ENCODE measurements at places on chromosomes 5 and 9.

GRCh38 chr9:136944519-136945332, at the start of the genes C8G and FBXW5:
Gene C8G (plus strand): TSS chr9:136945243. CDS start chr9:136945321, 78 bp downstream.
Gene FBXW5 (minus strand): TSS chr9:136944738. CDS start chr9:136944083, 655 bp downstream.
- DNase-seq: peak; percentile 98

GRCh38 chr5:133035224-133035623, 8.9 kb upstream of the ZCCHC10 start:
- no peak for DNase-seq

- DNase-seq: no peak
Measured at GRCh38 chr9:96515621-96516470, 65.9 kb downstream of the HABP4 start.

GRCh38 chr9:107683566-107683965, 194.0 kb upstream of the KLF4 start:
- DNase-seq: no peak

GRCh38 chr9:127049044-127049443, 73.4 kb downstream of the ANGPTL2 start:
- DNase-seq: no peak

- DNase-seq: no peak
Measured at GRCh38 chr9:35164711-35165110, 2.9 kb downstream of the UNC13B start.

DNA sequence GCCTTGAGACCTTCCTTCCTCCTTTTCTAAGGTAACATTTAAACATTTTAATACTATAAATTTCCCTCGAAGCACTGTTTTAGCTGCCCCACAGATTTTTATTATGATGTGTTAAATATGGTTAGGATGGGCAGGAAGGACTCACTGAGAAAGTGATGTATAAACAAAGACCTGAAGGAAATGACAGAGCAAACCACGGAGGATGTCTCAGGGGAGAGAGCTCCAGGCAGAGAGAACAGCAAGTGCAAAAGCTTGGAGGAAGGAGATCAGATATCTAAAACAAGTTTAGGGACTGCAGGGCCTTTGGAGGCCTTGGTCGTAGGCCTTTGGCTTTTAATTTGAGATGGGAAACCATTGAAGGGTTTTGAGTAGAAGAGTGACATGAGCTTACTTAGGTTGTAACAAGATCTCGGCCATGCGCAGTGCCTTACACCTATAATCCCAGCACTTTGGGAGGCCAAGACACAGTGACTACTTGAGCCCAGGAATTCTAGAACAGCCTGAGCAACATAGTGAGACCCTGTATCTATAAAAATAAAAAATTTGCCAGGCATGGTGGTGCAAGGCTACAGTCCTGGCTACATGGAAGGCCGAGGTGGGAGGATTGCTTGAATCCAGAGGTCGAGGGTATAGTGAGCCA, 35.5 kb upstream of the LRRTM2 start:
- no peak for DNase-seq
